Stimulated activated CD4-positive, alpha-beta T cell treated with anti-CD3 and anti-CD28 coated beads, TNF-alpha, amount 100 ng/mL, for 24 hours (primary cell): ENCODE measurements at places on chromosomes 7 and 10.

- DNase-seq, result no peak
Measured at GRCh38 chr10:112767156-112767555, 182.9 kb upstream of the TCF7L2 start.

GRCh38 chr10:123044391-123044790 is 35.6 kb downstream of the ACADSB start:
- DNase-seq, result no peak

DNA sequence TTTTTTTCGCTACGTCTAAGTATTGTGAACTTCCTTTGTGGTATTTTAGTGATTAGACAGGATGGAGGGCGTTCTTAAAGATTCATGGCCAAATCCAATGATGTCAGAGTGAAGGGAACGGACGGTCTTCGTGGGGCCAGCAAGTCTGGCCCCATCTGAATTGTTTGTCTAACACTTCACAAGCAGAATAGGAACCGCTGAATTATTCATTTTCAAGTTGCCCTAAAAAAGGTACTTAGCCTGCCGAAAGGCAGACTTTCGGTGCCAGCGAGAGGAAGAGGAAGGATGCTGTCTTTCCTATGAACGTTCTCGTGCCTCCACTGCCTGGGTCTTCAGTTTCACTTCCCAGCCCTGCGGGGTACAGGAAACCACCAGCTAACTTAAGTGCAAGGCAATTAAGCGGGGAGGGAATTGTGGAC is 145.7 kb upstream of the SH2B2 start:
- no peak for DNase-seq

GRCh38 chr10:131994435-131994834 is 12.7 kb upstream of the BNIP3 start:
- DNase-seq, result no peak

GRCh38 chr7:13047061-13047460 is 359.6 kb downstream of the ARL4A start:
- DNase-seq, result no peak

- DNase-seq, result no peak
Measured at GRCh38 chr7:153847828-153848227, 204.4 kb upstream of the DPP6 start.

DNA sequence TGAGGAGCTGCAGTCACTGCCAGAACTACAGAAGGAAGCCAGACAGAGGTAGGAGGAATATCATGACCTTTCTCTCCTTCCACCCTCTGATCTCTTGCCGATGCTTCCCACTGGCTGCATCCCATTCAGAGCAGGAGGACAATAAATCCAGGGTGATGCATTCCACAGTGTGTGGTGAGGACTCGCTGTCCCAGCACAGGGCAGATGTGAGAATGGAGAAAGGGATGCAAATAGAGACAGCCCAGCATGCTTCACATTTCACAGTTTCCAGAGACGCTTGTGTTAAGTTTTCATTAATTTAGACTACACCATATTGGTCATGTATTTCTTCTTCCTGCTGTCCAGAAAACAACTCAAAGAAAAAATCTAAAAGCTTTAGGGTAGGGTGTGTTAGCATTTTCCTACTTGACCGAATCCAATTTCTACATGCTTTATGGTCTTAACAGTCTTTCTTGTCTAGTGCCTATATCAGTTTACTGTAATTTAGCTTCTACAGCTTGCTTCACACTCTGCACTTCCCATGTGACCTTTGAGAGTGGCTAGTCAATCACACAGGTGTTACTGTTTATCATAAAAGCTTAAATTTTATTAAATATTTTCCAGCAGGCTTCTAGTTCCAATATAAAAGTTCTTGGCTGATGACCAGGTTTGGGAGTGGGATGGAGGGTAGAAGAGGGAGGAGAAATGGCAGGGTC is 155.6 kb downstream of the RAPGEF5 start:
- no peak for DNase-seq
